G401 (cell line): ENCODE measurements at places on chromosomes 3 and 15.

GRCh38 chr3:98552232-98553020 lies 20.6 kb downstream of the GPR15 start:
- no peak for DNase-seq

DNA sequence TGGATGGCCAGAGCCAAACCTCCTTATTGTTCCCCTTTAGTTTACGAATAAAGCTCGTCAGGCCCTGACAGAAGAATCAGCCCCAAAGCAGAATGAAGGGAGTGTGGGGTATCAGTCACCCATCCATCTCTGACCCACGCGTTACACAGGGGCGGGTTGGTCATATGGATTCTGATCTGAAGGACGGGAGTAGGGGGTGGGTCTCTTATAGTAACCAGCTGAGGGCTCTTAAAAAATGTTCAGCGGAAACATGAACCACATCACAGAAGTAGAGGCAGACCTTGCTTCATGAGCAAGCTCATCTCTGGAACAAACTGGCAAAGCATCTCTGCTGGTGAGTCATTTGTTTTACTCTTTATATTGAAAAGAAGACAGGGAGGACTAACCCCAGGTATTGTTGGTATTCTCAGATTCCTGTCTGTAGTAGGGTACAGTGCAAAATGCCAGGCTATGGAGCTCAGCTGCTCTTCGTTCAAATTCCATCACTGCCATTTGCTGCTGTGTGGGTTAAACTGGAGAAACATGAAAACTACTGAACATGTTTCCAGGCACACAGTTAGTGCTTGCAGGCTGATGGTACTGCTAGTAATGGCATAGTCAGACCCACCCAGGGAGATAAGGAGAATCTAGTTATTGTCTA lies at the start of gene CXCR6:
Gene CXCR6, plus strand, starts transcription at position 258 of the 640 bp plus-strand sequence. CDS start 3,018 bp downstream, outside the sequence.
- DNase-seq = no peak

DNA sequence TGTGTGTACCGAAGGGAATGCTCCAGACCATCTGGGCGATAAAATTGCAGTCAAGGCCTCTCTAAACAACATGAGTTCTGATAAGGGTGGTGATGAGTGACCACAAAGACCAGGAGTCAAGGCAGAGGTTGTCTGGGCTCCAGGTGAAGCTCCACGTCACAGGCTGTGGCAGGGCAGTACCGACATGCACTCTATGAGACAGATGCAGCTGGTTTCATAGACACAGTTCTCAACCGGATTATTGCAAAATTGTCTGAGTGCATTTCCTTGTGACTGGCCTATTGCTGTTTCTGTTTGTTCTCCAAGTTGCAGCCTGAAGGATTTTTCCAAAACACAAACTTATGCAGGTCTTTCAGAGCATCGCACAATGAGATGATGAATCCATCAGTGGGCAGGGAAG lies 157.5 kb upstream of the HES1 start:
- DNase-seq = no peak

- DNase-seq = no peak
Measured at GRCh38 chr3:19229086-19229485, 80.8 kb downstream of the KCNH8 start.

GRCh38 chr3:126984391-126985131 lies 1.6 kb downstream of the PLXNA1 start:
- DNase-seq = no peak

- no peak for DNase-seq
Measured at GRCh38 chr3:169596126-169596525, 67.4 kb downstream of the MECOM start.

DNA sequence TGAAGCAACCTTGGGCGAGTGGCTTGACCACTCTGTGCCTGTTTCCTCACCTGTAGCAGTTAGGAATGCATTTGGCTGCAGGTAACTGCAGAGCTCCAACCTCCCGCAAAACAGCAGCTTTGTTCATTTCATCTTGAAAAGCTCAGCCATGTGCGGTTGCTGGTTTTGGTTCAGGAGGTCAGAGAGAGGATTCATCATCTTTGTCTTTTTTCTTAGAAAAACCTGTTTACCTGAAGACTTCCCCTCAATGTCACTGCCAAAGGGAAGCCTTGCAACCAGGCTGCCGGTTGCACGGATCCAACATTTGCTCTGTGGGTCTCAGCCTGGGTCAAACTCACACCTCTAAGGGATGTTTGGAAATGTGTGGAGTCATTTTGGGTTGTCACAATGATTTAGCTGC lies 16.4 kb upstream of the FURIN start:
- no peak for DNase-seq

DNA sequence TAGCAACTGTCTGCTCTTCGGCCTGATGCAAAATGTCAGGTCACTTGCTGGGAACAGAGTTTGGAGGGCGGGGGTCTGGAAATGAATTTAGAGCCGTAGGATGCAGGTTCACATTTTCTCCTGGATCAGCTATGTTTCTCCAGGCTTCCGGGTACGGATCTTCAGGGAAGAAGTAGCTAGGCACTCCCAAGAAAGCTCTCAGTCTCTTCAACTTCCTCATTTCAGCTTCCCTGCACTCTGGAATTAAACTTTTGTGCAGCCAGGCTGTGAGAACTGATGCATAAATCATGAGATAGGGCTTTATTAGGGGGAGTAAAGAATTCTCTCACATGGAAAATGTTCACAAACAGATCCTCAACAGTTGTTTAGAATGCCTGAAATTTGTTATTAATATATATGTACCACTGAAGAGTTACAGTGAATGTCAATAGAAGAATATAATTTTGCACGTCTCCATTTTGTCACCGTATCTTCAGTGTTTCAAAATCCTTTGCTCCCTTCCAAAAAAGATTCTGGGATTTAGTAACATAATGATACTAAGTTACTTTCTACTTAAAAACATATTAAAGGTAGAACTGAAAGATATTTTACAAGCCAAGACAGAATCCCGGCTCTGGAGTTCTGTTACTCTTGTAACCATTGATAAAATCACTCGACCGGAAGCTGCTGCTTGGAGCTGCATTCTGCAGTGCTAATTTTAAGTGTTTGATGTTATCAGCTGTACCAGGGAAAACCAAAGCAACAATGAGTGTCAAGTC lies 178.5 kb upstream of the P2RY1 start:
- DNase-seq = no peak

DNA sequence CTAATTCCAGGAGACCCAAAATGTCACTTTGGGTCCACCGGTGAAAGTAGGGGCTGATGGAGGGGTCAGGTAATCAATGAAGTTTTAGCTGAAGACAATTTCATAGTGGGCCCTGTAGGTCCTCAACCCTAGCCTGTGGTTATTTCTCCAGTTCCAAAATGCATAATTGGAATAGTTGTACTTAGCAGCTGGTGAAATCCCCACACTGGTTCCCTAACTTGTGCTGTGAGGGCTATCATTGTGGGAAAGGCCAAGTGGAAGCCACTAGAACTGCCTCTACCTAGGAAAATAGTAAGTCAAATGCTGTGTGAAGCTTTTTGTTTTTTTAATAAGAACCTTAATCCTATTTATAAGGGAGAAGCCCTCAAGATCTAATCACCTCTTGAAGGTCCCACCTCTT lies 193.7 kb upstream of the AZI2 start:
- DNase-seq = no peak

GRCh38 chr3:66717806-66718205 lies 217.0 kb upstream of the LRIG1 start:
- no peak for DNase-seq

- no peak for DNase-seq
Measured at GRCh38 chr3:94093151-94093550, 30.3 kb downstream of the NSUN3 start.

DNA sequence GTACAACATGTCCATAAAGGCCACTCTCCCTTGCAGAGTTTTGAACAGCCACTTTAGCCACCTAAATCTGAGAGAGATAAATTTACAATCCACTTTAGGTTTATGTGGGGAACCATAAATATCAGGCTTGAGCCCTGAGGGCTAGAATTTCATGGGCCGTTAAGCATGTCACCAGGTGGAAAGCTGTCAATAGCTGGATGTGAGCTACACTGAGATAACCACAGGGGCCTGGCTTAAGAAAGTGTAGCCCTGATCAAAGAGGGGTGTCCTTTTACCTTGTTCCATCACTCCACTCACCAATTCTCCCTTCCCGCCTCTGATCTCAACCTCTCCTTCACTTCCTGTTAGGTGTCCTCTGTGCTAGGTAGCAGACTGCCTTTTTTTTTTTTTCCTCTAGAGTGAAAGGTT lies 172.8 kb upstream of the ICE2 start:
- no peak for DNase-seq

DNA sequence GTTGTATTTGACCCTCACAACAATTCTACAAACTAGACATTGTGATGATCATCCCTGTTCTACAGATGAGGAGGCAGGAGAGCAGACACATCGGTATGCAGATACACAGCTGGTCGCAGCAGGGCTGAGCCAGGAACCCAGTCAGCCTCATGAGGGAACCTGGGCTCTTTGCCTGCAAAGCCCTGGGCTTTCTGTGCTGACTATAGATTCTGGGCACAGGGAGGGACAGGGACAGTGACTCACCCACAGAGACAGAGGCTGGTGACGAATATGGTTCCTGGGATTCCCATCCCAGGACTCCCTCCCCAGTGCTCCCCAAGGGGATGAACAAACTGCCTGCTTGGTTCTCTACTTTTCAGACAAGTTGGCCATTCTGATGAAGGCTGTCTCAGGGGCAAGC lies 3.8 kb upstream of the CAMP start:
- no peak for DNase-seq

GRCh38 chr3:134749802-134750553 lies 45.1 kb upstream of the EPHB1 start:
- DNase-seq = no peak

GRCh38 chr3:192409838-192410683 lies 317.3 kb downstream of the FGF12 start:
- peak; percentile 65 for DNase-seq

GRCh38 chr15:68431792-68432401 lies at the start of gene ITGA11:
ITGA11 (minus strand) TSS chr15:68432163; CDS start chr15:68432066, 97 bp downstream.
- peak; percentile 11 for DNase-seq

GRCh38 chr3:52846432-52846965 lies 11.7 kb upstream of the MUSTN1 start:
- DNase-seq = peak; percentile 71

GRCh38 chr3:25683882-25684281 lies 19.2 kb upstream of the TOP2B start:
- DNase-seq = no peak

DNA sequence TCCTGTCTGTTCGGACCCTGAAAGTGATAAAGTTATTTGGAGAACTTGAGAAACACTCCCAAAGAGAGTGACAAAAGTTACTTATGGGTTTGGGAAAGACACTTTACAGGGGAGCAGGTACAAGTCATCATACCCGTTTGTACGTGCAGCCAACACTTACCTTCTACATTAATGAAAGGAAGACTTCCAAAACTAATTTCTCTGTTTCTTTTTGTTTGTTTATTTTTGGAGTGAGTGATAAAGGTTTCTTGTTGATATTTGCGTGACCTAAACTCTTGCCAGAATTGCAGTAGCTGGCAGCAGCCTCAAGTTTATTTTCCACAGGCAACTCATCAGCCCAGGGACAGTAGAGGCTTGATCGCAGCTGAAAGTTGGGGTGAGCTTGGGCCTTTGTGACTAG lies 8.4 kb downstream of the ABHD2 start:
- no peak for DNase-seq

DNA sequence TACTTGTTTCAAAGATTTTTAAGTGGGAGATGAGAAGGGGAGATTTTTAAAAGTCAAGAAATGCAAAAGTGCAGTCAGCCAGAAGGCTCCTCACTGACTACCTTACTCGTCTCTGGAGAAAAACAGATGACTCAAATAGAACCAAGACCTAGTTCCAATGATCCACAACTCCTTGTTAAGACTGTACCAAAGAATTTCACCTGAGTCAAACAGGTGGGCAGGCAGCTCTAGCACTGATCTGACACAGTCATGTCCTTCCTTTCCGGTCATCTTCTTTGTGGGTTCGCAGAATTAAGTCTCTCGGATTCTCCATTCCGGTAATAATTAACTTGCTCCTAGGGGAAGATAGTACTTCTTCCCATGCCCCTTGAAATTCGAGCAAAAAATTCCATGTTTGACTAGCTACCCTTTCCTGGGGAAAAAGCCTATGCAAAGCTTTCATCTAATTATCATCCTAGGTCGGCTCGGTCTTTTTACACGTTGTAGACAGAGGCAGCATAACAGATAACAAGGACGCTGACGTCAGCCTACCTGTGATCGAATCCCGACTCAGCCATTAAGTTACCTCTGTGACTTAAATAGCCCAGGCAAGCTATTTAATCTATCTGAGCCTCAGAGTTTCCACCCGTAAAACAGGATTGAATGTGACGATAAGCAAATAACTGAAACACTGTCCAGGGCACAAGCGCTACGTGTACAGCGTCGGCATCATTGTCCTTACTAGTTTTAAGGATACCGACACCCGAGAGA lies 758 bp downstream of the SELENOK start:
- DNase-seq = peak; percentile 53

GRCh38 chr15:66872405-66872804 lies 170.4 kb downstream of the SMAD6 start:
- DNase-seq = no peak

GRCh38 chr3:3145831-3146230 lies 19.1 kb downstream of the TRNT1 start:
- DNase-seq = no peak

DNA sequence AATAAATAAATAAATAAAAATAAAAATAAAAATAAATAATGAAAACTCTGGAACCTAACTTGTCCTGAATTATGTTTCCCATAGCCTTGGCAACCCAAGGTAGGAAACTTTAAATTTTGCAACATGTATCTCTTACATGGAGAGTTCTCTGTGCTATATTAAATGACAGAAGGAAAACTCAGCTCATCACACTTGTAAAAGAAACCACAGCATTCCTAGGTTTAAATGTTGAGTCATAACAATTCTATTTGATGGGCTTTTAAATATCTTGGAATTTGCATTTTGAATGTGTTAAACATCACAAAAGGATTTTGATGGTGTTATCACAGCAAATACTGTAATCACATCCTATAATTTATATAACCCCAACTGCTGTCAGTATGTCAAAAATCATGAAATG lies 144.2 kb downstream of the LRTM1 start:
- DNase-seq = no peak

- DNase-seq = no peak
Measured at GRCh38 chr15:70856177-70856883, 2.4 kb upstream of the LARP6 start.

- DNase-seq = no peak
Measured at GRCh38 chr3:179181021-179181472, 32.9 kb downstream of the PIK3CA start.

- no peak for DNase-seq
Measured at GRCh38 chr3:70224337-70224736, 88.1 kb downstream of the MDFIC2 start.

DNA sequence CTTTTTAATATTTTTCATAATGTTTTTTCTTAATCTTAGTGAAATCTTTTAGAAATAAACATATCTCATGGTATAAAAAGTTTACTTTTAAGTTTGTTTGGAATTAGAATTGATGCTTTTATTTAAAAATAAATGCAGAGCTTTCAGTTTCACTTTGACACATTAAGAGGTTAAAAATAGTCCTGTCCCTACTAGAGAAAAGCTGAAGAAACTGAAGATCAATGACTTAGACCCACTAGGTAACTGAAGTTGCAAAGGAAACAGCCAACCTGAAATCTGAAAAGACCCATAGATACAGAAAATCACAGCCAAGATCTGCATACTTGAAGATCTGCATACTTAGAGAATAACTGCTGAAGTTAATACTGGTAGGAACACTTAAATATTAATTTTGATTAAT lies 237.6 kb downstream of the RAP2B start:
- DNase-seq = no peak
